AG04449 (cell line): ENCODE measurements at places on chromosomes 2 and 18.
A peak's percentile ranks its signal among the peaks of the same experiment; 100 is the strongest.

GRCh38 chr2:127067620-127068350 is 39.2 kb downstream of the BIN1 start:
- DNase-seq: no peak

- DNase-seq: no peak
Measured at GRCh38 chr18:79774111-79774510, 23.6 kb upstream of the KCNG2 start.

DNA sequence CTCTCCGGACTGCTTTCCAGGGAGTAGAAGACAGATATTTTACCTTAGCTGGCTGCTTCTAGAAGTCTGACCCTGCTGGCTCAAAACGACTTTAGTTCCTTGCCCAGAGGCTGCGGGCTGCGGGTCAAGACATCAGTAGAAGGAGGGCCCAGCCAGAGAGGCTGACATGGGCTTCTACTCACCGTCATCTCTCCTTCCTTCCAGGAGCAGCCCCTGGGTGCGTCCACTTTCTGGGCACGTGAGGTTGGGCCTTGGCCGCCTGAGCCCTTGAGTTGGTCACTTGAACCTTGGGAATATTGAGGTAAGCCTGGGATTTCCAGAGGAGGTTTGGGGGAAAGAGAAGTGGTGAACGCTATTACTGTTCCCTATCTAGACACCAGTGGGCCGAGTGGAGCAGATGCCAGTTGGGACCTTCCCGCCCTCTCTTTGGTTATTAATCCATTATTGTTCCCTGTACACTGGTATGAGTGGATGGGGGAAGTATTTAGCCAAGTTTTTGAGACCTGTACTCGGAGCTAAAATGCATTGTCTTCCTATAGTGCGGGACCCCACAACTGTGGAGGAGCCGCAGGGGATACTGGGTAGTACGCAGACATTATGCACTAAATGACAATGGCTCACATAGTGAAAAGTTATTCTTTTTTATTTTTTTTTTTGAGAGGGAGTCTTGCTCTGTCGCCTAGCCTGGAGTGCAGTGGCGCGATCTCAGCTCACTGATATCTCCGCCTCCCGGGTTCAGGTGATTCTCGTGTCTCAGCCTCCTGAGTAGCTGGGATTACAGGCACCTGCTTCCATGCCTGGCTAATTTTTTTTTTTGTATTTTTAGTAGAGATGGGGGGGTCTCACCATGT is 26.3 kb upstream of the CASP8 start:
- no peak for DNase-seq

DNA sequence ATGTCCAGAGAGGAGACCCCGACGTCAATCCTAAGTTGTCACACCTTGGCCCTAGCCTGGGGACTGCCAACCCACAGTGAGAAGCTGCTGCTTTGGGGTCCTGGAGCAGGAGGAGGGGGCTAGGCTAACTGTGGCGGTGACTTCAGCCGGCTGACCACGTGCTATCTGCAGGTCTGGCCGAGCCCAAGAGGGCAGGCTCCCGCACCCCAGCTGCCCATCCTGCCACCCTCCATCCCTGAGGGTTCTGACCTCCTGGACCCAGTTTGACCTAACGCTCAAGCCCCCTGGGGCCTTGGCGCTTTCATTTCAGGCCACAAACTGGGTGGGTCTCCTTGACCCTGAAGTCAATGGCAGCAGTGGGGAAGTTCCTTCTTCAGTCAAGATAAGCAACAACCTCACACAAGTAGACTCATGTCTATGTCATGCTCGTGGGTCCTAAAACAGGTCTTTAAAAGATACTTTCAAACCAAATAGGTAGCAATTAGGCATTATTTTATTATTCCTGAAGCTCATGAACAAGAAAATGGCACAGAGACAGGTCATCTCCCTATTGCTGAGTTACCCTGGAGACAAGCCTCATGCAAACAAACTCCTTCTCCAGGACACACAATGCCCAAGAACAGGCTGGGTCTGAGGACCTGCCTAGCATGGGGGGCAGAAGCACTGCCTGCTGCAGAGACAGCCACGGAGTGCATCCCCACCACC is 2.3 kb downstream of the HES6 start:
- DNase-seq: no peak

- DNase-seq: no peak
Measured at GRCh38 chr2:5685225-5685624, 7.0 kb upstream of the SOX11 start.

GRCh38 chr2:9573840-9574239 is 18.2 kb upstream of the ADAM17 start:
- no peak for DNase-seq

DNA sequence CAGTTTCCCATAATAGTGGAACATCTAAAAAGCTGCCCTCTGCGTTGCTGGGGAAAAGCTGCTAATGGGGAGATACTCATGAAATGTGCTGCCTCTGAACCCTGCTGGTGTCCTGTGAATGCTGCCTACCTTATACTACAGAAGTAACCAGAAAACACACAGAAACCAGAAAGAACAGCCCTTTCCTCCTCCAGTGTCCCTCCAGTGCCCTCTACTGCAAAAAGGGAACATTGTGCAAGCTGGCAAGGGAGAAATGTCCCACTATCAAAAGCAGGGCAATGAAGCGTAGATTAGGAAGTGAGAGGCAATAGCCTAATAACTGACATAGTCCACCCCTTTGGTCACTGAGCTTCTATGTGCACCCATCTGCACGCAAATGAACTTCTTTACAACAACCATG is 162.7 kb upstream of the ETAA1 start:
- no peak for DNase-seq

DNA sequence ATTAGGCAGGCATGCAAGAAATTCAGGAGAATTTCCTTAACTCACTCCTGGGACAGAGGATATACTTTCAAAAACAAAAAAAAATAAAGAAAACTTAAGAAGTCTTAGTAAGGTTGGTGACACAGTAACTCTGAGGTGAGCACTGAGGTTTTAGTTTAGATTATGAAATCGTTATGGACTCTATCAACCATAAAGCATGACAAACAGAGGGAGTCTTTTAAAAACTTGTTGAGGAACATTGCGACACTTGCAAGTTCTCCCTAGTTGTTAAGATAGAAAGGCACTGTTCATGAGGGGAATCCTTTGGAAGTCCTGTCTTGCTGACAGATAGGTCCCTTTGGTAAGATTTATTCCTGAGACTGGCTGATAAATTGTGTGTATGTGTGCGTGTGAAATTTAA is 194.3 kb upstream of the ERBB4 start:
- no peak for DNase-seq

GRCh38 chr2:85921659-85922058 is 32.9 kb upstream of the ST3GAL5 start:
- no peak for DNase-seq

- peak; percentile 50 for DNase-seq
Measured at GRCh38 chr18:68262690-68263294, 452.1 kb downstream of the TMX3 start.

- no peak for DNase-seq
Measured at GRCh38 chr2:20677301-20678085, 10.5 kb downstream of the GDF7 start.

DNA sequence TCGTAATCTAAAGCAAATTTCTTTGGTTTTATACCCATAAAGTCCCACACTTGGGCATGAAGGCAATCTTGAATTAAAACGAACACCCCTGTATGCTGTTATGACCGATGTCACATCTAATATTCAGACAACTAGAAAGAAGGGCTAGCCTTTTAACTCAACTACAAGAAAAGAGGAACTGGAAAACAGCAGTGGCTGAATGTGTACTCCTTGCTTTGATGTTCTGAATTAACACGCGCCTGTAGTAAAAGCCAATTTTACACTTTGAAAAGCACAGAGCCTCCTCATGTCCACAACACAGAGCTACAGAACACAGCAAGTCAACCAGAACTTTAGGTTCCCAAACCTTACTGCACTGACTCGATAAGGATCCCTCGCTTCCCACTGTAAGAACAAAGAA is 147.6 kb downstream of the HDAC4 start:
- no peak for DNase-seq

- no peak for DNase-seq
Measured at GRCh38 chr2:107936433-107937359, 49.6 kb upstream of the SLC5A7 start.

- no peak for DNase-seq
Measured at GRCh38 chr2:11784747-11785610, 38.5 kb downstream of the LPIN1 start.

DNA sequence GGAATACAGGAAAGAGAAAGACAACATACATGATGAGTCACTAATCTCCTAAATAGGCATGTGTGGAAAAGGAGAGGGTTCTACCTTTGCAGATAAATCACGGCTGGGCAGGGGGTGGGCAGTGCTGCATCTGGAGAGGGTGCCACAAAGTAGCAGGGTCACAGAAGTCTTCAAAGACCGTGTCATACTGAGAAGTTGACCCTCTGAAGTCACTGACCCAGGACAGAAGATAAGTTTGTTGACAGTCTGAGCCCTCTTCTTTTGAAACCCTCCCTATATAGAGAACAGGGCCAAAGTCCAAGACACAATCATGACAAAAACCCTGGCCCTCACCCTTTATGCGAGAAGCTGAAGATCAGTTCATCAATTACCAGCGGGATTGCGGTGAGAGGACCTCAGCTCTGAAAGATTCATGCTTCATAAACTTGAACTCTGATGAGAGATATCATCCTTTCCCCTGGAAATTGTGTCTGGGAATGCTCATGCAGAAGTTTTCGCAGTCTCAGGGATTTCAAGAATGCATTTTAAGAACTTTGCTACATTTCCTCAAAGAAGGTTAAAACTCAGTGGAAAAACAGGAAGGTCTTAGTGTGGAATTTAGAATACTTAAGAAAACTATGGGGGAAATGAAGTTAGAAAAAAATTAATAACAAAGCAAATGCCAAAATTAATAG is 129.5 kb downstream of the FAM124B start:
- no peak for DNase-seq

- DNase-seq: no peak
Measured at GRCh38 chr2:233117351-233117750, 57.2 kb downstream of the INPP5D start.

DNA sequence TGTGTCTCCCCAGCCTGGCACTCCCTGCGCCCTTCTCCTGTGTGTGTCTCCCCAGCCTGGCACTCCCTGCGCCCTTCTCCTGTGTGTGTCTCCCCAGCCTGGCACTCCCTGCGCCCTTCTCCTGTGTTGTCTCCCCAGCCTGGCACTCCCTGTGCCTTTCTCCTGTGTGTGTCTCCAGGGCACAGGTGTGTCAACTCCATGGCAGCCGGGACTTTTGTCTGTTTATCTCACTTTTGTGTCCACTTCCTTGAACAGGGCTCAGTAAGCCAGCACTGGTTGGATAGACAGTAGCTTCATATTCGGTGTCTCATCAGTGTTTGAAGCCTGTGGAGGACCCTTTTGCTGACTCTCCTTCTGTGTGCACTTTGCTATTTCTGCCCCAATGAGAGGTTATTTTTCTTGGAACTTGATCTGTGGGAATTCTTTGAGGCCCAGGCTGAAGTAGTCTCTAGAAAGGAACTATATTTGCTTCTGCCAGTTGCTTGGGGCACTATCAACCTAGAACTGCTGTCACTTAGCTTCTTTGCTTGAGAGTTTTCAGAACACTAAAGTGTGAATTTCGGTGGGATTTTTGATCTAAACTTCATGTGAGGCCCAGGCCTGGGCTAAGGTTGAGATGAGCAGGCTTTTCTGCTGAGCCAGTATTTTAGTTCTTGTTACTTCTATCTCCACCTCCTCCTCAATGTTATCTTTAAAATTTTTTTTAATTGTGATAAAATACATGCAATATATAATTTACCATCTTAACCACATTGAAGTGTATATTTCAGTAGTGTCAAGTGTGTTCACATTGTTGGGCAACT is 8.3 kb upstream of the ASB1 start:
- DNase-seq: no peak

GRCh38 chr2:236085211-236085610 is 83.0 kb downstream of the GBX2 start:
- no peak for DNase-seq

GRCh38 chr2:66577321-66578053 is 142.6 kb downstream of the MEIS1 start:
- DNase-seq: no peak

- DNase-seq: no peak
Measured at GRCh38 chr18:36493349-36494159, 196.0 kb downstream of the FHOD3 start.

- DNase-seq: no peak
Measured at GRCh38 chr18:36602620-36603019, 226.2 kb downstream of the TPGS2 start.

DNA sequence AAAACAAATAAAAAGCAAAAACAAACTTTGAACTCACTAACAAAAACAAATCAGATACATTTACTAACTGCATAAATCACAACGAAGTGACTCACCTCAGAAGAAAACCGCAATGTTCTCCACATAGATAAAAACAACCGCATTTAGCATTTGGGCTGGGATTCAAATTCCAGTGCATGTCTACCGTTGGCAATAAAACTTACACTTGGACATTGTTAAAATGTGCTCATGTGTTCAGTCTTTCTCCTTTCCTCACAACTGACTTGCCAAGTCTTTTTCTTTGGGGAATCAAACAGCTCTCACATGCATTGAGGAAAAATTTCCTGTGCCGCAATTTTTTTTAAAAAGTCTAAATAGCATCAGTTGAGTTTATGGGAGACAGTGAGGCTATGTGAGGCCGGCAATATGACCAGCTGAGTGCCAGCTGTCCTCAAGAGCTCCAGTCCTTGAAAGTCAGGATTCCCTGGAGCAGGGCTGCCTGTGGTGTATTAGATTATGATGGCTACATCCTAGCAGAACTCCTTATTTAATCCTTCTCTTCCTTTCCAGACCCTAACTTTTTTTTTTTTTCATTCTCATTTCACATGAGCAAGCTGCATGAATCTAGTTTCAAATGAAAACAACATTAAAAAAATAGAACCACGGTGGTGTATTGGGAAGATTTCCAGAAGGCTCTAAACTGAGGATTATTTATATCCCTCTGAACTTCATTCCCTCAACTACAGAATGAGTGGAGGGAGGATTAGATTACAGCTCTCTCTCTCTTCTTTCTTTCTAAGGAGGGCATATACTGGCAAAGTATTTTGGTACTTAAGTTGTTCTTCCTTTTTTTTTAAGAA is 70.2 kb upstream of the MEIS1 start:
- no peak for DNase-seq

- no peak for DNase-seq
Measured at GRCh38 chr2:127400897-127401756, 13.4 kb upstream of the MAP3K2 start.
